T-helper 17 cell (primary cell): ENCODE measurements at places on chromosomes 5 and 9.

DNA sequence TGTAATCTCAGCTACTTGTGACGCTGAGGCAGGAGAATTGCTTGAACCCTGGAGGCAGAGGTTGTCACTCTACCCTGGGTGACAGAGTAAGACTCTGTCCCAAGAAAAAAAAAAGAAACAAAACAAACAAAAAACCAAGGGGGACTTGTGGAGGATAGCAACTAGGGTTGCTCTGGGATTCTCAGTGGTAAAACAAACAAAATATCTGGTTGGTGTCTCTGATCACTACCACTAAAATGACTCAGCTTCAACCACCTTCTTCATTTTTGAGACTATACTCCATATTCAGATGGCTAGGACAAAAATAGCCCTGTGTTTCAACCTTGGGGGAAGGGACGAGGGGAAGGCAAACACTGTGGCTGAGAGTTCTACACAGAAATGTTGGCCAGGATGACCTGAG is 110.3 kb downstream of the ARRDC3 start:
- no peak for DNase-seq

DNA sequence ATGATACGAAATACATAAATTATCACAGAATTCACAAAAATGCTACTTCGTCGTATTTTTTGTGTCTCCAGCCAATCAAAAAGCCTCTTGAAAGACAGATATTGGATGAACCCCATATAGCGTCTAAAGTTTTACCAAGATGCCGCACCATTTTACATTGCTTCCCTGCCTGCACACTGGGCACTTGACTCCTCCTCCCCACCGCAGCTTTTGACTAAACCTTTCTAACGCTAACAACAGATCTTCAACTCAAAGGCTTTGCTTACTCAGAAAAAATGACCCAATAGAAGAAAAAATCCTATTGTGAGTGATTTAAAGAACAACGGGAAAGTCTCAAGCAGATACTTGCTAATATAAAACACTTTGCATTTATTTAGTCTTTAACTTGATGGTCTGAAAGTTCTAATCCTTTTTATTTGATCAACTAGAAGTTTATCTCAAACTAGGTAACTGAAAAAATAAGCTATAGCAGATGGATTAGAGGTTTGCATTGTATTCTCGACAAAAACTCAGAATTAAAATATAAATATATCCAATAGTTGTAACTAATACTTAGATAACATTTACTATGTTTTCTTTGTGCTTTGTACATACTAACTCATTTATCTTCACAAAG is 609.1 kb upstream of the DMAC1 start:
- no peak for DNase-seq

GRCh38 chr9:105187781-105188180 is 56.7 kb upstream of the SLC44A1 start:
- no peak for DNase-seq

DNA sequence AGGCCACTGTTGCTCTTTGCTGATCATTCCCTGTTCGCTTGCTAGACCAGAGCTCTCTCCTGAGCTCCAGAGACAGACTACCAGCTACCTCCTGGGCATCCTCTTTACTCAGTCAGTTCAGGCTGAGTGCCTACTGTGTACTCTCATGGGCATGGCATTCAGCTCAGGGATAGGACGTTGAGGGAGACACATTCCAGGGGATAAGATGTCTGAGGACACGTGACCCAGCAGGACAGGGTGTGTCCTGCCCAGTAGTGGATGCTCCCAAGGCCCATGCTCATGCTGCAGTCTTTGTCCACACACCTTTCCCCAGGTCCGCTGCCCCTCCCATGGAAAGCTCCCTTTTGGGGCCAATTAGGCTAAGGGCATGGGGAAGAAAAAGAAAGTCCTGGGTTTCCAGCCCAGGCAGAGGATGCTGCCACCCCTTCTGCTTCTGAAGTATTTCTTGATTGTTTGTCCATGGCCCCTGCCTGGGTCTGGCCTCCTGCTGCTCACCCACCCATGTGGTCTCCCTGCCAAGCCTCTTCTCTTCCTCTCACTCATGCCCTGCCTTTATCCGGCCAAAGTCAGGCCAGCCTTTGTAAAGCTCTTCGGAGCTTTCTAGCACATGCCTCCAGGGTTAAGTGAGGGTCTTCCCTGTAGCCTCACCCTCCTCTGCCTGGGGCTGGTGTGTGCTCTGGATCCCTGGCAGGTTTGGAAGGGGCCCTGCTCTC is 60.5 kb upstream of the PITX1 start:
- DNase-seq, result no peak

DNA sequence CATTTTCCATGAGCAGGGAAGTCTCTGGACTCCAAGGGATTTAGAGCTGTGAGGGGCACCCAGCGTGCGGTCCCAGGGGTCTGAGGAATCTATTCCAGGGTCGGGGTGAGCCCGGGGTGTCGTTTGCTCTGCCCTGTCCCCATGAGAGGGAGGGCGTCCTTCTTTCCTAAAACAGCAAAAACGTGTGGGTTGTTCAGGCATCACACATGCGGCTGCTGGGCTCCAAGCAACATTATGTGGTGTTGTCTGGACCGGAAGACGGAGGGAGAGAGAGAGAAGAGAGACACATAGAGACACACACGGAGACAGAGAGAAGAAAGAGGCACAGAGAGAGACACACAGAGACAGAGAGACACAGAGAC is 42.7 kb upstream of the COL5A1 start:
- no peak for DNase-seq

DNA sequence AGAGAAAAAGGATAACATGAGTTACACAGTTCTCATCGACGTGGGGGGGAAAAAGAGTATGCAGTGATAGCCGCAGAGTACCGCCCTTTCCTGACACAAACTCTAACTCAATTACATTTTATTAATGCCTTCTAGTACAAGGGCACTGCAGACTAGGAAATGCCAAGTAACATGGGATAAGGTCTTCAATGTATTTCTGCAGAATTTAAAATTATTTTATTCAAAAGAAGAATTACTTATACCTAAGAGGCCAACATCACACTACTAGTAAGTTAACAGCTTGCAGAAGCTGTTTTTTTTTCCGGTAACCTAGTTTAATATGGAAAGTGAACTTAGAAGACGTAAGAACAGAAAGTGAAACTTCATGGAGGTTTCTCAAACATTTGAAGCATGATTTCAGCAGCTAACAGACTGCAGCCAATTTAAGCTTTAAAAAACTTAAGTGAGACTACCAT is 3.9 kb downstream of the SETX start:
- no peak for DNase-seq

DNA sequence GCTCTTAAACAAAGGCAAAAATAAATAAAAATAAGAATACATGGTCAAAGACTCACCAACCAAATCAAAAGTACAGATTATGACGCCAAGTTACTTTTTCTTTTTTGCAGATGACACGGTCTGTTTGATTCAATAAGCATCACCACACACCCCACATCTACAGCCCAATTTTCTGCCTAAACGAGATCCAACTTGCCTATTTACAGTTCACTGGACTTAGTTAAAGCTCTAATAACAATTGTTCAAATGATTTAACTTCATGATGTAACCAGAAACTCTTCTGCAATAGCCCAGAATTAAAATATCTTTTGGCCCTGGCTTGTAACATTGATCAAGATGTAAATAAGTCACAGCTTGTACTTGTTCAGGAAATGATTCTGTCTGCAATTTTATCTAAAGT is 590.3 kb upstream of the C9orf72 start:
- no peak for DNase-seq

DNA sequence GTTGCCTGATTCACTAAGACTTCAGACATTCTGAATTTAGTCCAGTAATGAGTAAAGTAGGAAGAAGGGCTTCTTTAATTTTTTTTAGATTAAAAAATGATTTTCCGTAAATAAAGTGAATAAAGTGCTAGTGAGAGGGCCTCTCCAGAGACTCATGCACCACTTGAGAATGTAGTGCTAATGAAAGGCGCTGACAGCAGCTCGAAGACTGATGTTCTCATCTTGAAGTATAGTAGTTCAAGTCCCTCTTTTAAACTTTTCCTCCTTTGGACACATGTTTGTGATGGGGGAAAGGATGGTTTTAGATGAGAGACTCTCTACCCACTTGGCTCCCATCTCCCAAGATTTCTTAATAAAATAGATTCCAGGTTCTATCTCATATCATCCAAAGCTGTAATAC is 48.5 kb downstream of the G3BP1 start:
- DNase-seq, result no peak

GRCh38 chr5:152601806-152602732 is 197.0 kb upstream of the NMUR2 start:
- no peak for DNase-seq

DNA sequence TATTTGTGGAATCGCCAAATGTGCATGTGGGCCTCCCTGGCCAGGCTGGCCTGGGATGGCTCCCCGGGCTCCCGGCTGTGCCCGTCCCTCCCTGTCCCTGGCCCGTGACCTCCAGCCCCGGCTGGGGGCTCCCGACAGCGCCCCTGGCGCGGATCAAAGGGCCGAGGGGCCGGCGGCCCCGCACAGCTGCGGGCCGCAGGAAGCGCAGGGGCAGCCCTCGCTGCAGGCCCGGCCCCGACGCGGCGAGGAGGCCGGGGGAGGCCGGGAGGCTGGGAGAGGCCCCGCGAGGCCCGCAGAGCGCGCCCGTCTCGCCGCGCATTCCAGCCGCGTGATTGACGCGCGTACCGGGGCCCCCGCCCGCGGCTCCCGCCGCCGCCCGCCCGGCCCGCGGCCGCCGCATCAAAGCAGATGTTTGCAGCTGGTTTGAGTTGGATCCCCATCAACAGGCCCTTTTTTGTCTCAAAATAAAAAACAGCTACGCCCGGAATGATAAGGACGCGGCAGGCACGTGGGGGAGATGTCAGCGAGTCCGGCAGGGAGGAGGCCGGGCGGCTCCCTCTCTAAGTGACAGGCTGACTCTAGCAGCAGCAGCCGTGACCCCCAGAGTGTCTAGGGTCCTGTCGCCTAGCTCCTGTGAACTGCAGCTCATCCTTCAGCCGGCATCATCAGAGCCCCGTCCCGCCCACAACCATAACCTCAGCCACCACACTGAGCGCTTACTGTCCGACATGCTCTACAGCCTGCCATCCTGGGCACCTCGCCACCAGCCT is 69.4 kb downstream of the LMX1B start:
- DNase-seq, result no peak

GRCh38 chr5:76893294-76893693 is 43.5 kb downstream of the S100Z start:
- no peak for DNase-seq

DNA sequence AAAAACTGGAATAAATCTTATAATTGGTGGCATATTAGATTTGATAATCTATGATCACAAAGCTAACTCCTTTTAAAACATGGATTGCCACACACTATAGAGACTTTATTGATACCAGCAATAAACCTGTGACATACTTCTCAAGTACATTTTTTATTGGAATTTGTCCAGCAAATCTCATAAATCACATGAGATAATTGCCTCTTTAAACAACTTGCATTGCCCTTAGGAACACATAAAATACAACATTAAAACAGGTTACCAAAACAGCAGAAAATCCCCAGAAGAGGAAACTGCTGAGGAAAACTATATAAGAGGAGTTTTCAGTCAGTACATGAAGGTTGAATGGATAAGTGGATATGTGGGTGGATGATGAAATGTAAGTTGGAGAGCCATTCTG is 124.6 kb downstream of the SNCAIP start:
- DNase-seq, result no peak

- no peak for DNase-seq
These were observed 38.5 kb downstream of the CERT1 start for GRCh38 chr5:75472973-75473372.

DNA sequence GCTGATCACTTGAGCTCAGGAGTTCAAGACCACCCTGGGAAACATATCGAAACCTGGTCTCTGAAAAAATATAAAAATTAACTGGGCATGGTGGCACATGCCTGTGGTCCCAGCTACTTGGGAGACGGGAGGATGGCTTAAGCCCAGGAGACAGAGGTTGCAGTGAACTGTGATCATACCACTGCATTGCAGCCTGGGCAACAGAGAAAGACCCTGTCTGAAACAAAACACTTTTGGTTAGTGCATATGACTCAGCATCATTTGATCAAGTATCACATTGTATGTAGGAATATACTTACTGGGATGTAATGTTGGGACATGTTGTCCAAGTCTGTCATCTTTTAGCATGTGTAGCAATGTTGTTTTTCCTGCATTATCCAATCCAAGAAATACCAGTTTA is 12.0 kb downstream of the SAR1B start:
- DNase-seq, result no peak

GRCh38 chr9:99391937-99392594 is 170.0 kb downstream of the SEC61B start:
- no peak for DNase-seq

GRCh38 chr9:137757613-137758029 is 120.0 kb upstream of the CACNA1B start:
- no peak for DNase-seq

DNA sequence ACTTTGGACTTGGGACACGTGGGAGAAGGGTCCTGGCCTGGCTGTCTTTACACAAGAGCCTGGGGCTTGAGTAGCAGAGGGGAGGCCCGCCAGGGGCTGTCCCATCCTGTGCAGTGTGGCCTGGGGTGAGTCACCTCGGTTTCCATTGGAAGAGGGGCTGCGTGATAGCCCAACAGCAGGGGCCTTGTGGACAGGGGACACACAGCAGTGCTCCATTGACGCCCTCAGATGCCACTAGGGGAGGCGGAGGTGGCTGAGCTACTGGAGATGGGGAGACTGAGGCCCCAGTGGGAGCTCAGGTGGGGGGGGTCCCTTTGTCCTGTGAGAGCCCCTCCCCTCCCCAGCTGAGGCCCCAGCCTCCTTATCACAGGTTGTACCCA is 50.0 kb upstream of the RNU6ATAC start:
- DNase-seq, result no peak

DNA sequence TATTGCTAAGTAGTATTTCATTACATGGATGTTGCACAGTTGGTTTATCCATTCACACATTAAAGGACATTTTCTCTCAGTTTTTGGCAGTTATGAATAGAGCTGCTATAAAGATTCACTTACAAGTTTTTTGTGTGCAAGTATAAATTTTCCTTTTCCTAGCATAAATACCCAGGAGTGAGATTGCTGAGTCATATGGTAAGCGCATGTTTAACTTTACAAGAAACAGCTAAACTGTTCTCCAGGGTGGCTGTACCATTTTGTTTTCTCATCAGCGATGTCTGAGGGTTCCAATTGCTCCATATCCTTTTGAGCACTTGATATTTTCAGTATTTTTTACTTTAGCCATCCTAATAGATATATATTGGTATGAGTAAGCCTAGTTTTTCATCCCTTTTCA is 16.4 kb upstream of the ABCA1 start:
- DNase-seq, result no peak

- DNase-seq, result no peak
These were observed 60.3 kb downstream of the RASA1 start for GRCh38 chr5:87327998-87328397.

GRCh38 chr9:107637421-107638420 is 148.2 kb upstream of the KLF4 start:
- no peak for DNase-seq

- no peak for DNase-seq
These were observed 124.3 kb downstream of the FGF1 start for GRCh38 chr5:142561486-142562097.

DNA sequence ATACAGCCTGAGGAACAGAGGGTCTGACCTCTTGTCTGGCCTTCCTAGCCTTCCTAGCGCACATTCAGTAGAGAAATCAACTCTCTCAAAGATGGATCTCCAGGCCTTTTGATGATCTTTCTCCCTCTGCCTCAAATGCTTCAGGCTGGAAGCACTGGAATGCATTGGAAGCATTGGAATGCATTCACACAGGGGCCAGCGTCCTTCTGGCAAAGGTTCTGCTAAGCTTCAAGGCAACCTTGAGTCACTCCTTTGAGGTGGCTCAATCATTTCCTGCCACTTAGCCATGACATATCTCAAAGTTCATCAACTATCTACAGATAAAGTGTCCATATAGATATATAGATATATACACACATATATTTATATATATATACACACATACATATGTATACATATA is 42.9 kb downstream of the OR2K2 start:
- DNase-seq, result no peak

- DNase-seq, result no peak
These were observed 42.5 kb downstream of the TMEM167A start for GRCh38 chr5:83034528-83035207.
